ENCODE measurements at places on chromosomes 3 and 15. TPM values are rescaled to one million over a fixed set of nuclear protein-coding genes. Genes with fewer than 3 reads are reported as not detected.

DNA sequence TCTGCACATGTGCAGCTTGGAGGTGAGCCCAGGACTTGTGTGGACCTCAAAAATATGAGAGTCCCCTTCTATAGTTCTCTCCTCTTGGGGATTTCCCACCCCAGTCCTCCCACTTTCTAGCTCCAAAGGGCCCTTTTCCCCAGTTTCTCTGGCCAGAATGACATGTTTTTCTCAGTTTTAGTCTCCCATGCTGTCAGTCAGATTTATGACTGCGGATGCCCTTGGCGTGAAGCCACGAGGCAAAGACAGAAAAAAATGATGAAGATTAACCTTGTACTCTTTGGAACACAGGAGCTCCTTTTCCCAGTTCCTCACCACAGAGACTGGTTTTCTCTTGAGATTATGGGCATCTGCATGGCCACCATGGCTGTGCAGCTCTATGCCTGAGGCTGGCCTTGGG is 72.0 kb upstream of the TTBK2 start:
- no peak for DNase-seq

GRCh38 chr3:41129731-41130130 is 69.6 kb upstream of the CTNNB1 start:
- DNase-seq, result no peak

The TMC3 gene
- not detected for total RNA-seq

- no peak for DNase-seq
Measured at GRCh38 chr3:55884491-55885285, 397.6 kb upstream of the WNT5A start.

The GMPPB gene
- total RNA-seq, result 20.9 TPM

DNA sequence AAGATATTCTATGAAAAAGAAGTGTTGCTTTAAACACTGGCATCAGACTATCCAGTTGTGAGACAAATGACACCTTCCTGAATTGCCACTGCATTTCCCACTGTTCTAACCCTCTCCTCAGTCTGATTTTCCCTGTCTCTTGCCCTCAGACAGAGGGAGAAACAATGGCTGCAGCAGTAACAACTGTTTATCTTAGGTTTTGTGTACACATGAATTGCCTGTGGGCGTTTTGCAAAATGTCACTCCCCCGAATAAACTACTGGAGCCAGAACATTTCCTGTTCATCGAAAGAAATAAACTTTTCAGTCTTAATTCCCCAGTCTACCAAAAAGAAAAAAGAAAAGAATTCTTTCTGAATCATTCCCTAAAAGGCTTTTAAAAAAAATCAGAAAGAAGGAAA is 155.1 kb downstream of the MAGI1 start:
- DNase-seq, result no peak

DNA sequence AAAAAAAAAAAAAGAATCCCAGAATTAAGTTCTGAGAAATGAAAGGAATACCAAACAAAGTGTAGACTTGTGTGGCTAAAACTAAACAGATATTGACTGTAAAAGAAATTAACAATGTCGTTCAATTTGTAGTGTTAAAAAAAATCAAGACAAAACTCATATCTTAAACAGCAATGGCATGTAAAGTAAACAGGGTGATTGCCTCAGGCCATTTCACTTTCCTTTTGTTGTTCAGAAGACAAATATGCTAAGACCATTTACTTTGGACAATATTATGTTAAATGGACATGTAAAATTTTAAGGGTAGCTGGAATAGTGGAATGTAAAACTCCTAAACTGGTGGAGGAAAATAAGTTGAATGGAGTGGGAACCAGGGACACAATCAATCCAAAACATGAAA is 139.1 kb downstream of the RTP4 start:
- no peak for DNase-seq

The HRG gene
- total RNA-seq, result not detected

- DNase-seq, result no peak
Measured at GRCh38 chr3:126913524-126913923, 69.4 kb upstream of the PLXNA1 start.

DNA sequence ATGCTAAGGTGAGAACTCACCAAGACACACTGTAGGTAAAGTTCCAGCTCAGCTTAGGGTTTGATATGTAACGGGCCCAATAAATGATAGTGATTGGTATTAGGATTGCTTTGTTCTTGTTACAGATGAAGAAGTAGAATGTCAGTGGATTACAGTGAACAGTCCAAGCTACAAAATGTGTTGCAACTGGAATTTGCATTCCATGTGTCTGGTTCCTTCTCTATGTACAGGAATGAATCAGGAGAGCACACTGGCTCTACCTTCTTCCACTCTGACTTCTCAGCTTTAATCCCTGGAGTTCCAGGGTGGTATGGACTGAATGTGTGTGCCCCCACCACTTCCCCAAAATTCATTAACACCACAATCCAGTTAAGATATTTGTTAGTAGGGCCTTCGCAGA is 730.4 kb upstream of the CFAP20DC start:
- DNase-seq, result no peak

GRCh38 chr3:129745253-129745652 is 138.8 kb upstream of the PLXND1 start:
- no peak for DNase-seq

The EPHB3 gene
- total RNA-seq, result 0.13 TPM

DNA sequence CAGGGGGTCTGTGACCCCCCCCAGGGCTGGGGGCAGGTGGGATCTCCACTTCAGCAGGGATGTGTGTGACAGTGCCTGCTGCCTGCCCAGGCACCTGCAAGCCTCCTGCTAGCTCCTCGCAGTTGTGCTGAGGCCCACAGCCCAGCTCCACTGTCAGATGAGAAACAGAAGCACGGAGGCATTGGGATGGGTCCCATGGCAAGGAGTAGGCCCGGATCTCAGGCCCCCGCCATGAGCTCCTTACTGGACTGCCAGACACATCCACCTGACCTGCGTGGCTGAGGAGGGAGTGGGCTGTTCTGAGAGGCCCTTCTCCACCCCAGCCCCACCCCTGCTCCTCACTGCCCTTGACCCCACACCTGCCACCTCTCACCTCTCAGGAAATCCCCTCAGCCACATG is 18.2 kb upstream of the SKOR1 start:
- DNase-seq, result no peak

DNA sequence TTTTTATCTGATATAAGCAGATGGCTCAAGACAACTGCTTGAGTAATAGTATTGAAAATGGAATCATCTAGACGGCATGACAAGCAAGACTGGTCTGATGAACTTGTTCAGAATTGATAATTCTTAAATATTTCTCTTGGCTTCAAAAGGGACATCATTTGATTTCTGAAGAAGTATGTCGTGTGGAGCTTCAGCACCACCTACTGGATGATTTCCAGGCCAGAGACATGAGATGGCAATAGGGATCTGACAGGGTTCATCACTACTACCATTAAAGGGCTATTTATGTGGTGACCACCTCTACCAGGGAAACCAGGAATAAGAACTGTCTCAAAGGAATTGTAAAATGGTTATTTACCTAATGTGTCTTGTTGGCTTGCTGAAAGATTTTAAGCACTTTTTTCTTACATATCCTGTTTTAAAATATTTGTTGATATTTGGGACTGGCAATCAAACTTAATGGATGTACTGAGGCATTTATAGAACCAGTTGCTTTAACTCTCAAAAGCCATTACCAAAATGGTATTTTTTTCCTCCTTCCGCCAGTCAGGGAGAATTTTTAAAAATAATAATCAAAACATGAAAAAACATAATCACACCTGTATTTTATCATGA is 99.5 kb upstream of the FAM98B start:
- DNase-seq, result peak; percentile 82

DNA sequence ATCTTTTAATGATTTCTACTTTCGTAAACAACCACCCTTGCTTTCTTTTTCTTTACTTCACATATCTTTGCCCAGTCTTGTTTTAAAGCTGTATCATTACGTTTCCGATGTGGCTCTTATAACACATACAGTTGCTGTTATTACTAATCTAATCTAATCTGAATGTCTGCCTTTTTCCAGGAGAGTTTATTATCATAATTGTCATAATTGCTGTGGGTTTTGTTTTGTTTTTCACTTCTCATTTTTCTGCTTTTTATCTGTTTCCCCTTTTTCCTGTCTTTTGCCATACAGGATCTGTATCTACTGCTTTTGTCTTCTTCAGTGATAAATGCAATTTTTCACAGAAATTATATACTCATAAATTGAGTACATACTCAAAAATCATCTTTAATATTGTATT is 24.9 kb downstream of the HACL1 start:
- DNase-seq, result no peak

GRCh38 chr3:186985661-186986364 is 55.5 kb downstream of the ST6GAL1 start:
- DNase-seq, result no peak

GRCh38 chr15:82882273-82882928 is 70.1 kb downstream of the HOMER2 start:
- no peak for DNase-seq

The P2RY13 gene
- not detected for total RNA-seq

The ITIH3 gene
- total RNA-seq, result 0.64 TPM

DNA sequence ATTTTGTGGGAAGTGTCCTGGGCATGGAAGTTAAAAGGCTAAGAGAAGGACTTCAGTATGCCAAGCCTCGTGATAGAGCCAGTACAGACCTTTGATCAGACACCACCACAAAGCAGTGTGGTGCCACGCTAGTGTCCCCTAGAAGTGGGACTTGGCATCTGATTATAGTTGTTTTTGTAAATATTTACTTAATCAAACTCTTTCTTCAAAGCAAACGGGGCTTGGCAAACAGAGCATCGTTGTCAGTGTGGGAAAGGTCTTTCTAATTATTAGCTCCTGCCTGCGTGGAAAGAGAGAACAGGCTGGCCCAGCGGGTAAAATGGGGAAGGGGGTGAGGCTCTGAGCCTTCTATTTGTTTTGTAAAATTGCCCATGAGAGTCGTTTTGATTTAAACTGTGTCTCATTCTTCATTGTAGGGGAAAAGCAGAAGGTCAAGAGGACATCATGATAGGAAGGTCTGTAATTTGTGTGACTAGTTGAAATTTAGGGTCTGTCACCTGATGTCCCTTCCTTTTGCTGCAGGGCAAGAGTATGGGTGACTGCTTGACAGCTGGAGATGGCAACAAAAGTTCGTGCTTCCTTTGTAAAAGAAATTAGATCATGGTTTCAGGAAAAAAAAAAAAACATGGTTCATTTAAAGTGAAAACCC is 105.0 kb downstream of the IQCH start:
- no peak for DNase-seq

DNA sequence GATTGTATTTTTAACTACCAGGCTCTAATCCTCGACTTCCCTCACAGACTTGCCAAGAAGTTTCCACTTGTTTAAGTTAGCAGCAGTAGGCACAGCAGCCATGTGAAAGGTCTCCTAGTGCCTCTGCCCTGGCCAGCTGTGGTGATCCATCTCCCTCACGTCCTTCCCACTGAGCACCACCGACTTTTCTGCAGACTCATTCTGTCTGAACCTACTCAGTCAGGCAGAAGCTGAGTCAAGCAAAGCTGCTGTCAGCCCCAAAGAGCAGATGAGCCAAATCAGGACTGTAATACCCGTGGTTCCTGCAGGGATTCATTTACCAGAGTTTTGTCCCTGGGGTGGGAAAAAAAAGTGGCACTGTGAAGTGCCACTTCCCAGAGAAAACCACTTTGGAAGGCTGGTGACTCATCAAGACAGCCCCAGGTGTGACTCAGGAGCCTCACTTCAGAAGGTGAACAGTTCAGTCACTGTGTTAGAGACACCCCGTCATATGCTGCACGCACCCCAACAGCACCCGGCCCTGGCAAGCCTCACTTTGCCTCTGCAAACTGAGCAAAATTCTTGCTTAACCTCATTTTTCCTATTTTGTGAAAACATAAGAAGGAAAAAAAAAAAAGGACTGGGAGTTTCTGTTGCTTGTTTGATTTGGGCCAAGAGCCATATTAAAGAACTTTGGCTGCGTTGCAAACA is 76.0 kb downstream of the WWTR1 start:
- DNase-seq, result no peak

DNA sequence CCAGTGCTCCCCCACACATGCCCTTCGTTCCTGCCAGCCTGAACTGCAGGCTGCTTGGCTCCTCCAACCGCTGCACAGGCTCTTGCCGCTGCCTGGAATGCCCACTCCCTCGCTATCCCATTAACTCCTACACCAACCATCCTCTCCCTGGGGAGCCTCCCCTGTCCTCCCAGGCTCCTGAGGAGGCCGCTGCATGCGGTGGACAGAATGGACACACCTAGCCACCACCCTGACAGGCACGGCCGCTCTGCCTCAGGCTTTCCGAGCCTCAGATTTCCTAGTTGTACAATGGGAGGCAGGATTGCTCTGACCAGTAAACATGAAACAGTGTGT is 2.3 kb downstream of the PLXNB1 start:
- DNase-seq, result no peak

DNA sequence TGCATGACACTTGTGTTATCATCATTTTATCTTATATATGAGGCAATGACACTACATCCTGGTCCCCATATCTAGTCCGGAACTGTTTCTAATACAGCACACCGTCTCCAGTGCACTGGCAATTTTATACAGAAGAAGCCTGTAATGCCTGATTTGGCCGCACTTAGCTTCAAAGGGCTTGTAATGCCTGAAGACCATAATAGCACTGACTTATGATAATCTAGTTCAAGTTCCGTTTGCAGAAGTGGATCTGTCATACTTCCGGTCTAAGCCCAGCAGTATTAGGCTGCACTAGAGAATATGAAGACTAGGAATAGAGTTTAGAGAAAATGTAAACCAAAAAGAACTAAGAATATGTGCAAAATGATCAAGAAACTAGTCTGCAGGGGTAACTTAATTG is 1.3 kb downstream of the BNIP2 start:
- DNase-seq, result peak; percentile 67
